ENCODE measurements at places on chromosomes 1 and 21.

- no peak for DNase-seq
Measured at GRCh38 chr1:228181645-228182034, 16.0 kb downstream of the IBA57 start.

DNA sequence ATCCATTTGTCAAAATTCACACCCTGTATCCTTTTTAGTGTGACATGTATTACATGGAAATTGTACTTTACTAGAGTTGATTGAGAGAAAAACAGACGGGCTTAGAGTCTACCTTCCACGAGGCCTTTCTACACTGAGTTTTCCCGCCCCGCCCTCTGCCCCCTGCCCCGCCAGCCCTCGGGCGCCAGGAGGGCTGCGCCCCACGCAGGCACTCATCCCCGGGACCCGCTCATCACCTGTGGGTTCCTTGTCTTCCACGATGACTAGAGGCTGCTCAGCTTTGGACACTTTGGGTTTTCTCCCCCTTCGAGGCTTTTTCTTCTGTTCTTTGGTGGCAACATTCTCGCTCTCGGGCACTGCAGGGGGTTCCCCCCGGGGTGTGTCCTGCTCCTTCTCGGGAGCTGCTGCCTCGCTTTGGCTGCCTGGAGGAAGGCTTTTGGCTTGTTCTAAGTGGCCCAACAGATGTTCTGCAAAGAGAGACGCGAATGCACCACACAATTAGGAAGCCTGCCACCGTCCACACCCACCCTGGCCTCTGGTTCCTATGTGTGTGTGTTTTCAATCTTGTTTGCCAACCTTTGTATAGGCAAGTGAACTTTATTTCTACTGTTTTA lies 39.6 kb downstream of the PRDM15 start:
- DNase-seq: no peak

DNA sequence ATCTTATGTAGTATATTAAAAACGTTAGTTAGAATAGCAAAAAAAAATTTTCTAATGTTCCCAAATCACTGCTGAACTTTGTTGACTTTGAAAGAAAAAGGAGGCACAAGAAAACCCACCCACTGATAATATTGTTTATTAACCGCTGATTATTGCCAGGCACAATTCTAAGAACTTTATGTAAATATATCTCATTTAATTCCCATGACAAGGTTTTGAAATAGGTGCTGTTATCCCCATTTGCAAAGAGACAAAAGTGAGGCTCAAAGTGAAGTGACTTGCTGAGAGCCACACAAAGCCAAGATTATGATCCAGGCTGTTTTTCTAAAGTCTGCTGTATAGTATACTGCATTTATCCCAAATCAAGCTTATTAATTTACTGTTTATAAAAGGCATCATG lies 56.4 kb downstream of the SASS6 start:
- DNase-seq: no peak

GRCh38 chr1:100434831-100435230 lies 82.5 kb downstream of the CDC14A start:
- no peak for DNase-seq

- DNase-seq: no peak
Measured at GRCh38 chr1:202584707-202585589, 125.3 kb downstream of the SYT2 start.

GRCh38 chr1:156394835-156395461 lies 25.9 kb downstream of the RHBG start:
- DNase-seq: peak; percentile 29

DNA sequence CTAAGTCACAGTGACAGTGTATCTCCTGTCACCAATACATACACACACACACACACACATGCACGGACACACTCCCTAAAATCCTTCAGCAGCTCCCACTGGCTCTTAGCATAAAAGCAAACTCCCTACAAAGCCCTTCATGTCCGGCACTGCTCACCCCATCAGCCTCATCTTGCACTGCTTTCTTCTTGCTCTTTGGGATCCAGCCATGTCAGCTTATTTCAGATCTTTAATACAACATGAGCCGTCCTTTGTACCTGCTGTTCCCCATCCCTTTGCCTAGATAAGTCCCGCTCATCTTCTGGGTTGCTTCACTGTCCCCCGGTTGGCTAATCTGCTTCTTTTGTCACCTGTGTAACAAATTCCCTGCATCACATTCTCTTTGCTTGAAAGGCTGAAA lies 82.1 kb upstream of the VAV3 start:
- DNase-seq: no peak

DNA sequence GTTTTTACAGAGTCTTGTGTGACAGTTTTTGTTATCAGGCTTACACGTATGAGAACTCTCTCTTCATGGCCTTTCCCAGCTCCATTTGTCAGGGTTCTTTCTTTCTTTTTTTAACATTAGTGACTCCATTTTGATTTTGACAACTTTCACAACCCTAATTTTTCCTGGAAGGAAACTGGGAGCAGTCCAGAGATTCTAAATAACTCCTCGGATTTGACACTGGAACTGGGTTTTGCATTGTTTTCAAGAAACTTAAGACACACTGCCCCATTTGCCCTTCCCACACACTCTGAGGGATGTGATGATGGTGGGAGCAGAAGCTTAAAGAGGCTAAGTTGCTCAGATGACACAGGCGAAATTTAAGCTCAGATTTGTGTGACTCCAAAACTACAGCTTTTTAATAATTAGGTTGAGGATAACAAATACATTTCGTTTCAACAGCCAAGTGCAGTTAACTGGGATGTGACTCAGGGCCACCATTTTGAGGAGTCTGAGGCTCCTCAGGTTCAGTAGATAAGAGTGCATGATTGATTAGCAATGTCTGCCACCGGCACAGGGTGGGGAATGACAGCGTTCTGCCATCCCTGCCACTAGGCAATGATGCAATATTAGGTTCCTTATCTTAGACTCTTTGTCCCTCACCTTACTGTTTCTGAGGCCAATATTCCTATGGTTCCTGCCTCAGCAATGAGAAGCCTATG lies 95.1 kb upstream of the ATP1A1 start:
- no peak for DNase-seq

- DNase-seq: no peak
Measured at GRCh38 chr1:26434161-26434752, 2.1 kb downstream of the DHDDS start.

DNA sequence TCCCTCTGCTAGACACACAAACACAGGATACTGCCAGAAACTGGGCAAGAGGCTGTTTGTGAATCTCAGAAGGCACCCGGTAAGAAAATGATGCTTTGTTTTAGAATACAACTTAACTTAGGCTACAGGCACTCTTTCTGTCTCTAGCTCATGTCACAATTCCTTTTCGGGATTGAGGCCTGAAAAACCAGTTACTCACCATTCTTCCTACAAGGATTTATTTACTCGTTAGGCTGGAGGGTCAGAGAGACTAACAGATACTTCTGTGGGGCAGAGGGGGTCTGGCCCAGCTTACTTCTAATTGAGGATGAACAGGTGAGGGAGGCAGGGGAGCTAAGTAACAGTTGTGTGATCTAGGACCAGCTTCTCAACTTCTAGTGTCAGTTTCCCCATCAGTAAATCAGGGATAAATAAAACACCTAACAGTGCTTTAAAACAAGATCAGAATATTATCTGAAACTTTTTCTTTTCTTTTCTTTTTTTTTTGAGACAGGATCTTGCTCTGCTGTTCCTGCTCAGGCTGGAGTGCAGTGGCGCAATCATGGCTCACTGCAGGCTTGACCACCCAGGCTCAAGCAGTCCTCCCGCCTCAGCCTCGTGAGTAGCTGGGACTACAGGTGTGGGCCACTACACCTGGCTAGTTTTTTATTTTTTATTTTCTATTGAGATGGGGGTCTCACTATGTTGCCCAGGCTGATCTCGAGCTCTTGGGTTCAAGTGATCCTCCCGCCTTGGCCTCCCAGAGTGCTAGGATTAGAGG lies 31.9 kb downstream of the NFYC start:
- no peak for DNase-seq

DNA sequence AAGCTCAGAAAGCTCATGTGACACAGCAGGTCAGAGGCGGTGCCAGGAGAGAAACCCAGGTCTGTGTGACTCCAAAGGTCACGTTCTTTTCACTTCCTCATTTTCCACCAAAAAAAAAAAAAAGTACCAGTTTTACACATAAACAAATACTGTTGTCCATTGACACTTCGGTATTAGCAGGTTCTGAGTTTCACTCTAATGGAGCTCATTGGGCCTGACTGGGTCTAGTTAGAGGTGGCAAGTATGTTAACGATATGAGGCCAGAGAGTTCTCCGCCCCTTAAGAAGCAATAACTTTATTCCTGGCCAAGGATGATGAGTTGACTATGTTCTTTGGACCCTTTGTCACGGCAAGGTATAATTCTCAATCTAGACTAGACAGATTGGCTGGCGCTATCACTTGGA lies 30.0 kb upstream of the SDE2 start:
- DNase-seq: no peak

DNA sequence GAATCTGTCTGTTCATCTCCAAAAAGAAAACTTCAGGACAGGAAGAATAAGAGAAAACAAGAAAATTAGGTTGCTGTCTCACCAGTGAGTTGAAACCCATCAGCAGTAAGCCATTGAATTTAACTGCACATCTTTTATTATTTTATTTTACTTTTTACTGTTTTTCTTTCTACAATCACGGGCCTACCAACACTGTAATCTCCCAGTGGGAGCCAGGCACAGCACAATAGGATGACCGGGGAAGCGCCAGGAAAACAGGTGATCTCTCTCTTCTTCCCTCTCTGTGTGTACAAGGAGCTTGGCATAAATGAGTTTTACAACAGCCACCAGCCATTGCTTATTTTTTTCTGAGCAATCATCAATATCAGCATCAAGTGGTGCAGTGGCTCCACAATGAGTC lies 113.1 kb upstream of the ESRRG start:
- DNase-seq: no peak

DNA sequence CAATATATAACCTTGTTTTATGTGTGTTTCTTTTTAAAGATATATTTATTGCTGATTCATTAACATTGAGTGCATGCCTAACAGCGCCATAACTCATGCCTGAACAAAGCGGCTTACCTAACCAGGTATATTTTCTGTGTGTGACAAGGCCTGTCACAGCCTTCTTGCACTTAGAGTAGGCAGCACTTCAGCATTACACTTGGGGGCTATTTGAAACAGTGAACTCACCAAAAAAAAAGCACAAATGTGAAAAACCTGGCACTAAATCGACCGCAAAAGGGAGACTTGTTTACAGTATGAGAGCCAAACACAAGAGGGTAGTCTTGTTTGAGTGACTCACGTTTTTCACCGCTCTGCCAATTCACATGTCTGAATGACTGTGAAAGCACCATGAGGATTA lies 111.7 kb downstream of the DISP1 start:
- DNase-seq: peak; percentile 88

DNA sequence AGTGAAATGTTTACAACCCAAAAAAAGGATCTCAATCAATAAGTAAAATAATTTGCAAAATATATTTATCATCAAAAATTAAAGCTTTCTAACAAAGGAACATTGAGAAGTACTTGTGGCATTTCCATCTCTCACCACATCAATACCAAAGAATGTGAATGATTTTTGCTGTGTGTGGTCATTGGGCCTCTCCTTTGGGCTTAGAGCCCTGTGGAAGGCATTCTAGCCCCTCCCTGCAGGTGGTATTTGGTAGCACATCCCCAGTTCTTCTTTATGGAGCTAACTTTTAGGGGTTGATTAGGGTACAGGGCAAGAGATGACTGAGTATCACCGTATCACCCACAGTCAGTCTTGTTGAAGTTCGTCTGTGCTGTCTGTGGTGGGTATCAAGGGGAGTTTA lies 294.1 kb upstream of the SGIP1 start:
- no peak for DNase-seq

GRCh38 chr1:228066416-228066815 lies 16.1 kb upstream of the ARF1 start:
- no peak for DNase-seq

DNA sequence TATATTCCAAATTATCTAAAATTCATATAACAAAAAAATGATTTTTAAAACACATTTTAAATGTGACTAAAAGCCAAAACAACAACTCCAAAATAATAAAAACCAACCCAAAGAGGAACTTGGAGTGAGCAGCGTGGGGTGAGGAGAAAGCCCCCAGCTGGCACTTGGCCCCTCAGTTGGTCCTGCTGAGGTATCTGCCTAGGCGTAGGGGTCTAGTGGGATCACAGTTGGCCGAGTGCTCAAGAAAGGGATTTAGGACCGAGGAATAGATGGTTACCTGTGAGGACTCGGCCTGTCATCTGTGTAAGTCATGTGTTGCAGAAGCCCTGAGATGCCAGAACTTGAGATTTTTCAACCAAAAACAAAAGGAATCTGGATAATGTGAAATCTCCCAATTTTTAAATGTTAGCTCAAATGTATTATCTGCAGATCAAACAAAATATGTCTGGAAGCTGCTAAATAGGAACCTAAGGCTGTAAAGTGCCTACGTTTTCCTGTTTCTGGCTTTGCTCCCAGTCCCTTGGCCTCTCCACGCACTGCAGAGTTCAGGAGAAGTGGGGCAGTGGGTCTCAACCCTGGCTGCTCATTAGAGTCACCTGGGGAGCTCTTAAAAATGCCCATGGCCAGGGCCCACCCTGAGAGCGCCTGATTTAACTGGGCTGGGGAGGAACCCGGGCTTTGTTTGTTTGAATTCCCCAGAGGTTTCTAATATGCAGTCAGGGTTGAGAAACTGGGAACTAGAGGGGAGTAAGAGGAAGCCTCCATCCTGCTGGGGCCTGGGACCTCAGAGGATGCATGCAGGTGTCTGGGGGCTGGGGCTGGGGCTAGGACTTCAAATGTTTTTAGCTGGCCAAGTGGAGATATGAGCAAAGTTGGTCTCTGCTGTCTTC lies 38.5 kb upstream of the LDLRAP1 start:
- peak; percentile 45 for DNase-seq

GRCh38 chr21:39182484-39183271 lies 573 bp downstream of the PSMG1 start:
- no peak for DNase-seq

DNA sequence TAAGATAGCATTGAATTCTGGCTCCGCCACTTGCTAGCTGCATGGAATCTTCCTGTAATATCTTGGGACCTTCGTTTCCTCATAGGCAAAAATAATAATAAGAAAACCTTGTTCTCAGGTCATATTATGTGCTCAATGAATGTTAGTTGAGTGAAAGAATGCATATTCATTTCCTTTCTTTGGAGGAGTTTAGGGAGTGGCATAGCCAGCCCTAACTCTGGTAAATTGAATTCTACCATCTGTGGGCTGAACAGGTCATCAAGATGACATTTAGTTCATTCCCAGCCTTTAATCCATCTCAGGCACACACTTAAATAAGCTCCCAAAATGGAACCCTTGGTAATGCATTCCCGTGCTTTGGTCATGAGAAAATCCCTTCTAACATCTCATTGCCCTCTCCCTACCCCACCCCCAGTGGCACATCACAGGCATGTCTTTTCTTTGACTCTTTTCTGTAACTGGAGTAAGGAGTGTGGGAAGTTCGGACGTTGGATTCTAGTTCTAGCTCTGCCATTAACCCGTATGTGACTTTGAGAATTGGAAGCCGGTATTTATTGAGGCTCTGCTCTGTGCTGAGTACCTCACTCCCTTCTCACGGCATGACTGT lies 13.2 kb upstream of the MYOG start:
- no peak for DNase-seq

- DNase-seq: no peak
Measured at GRCh38 chr21:38959692-38960061, 153.9 kb downstream of the ETS2 start.

DNA sequence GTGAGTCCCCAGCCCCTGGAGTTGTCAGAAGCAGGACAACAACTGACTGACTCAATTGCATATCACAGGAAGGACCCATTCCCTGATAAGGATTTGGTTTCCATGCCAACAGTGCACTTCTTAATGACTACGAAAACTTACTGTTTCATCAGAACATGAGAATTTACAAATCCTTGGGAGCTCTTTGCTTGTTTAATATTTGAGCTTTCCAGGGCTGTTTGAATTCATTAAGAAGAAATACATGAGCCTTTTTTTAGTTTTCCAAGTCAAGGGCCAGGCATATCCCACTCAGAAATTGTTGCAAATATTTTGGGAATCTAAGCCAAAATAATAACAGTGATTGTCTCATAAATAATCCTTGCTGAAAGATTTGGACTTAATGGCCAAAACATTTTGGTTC lies 27.2 kb upstream of the COL24A1 start:
- DNase-seq: no peak

All from DMS79 treated with DMSO at 0.1 percent for 48 hours (cell line).